ENCODE measurements at places on chromosomes 7 and 10.

- DNase-seq, result no peak
These were observed 1.4 kb downstream of the ZNF438 start for GRCh38 chr10:31030260-31030659.

- DNase-seq, result no peak
These were observed 3.1 kb upstream of the BRI3 start for GRCh38 chr7:98278408-98278807.

DNA sequence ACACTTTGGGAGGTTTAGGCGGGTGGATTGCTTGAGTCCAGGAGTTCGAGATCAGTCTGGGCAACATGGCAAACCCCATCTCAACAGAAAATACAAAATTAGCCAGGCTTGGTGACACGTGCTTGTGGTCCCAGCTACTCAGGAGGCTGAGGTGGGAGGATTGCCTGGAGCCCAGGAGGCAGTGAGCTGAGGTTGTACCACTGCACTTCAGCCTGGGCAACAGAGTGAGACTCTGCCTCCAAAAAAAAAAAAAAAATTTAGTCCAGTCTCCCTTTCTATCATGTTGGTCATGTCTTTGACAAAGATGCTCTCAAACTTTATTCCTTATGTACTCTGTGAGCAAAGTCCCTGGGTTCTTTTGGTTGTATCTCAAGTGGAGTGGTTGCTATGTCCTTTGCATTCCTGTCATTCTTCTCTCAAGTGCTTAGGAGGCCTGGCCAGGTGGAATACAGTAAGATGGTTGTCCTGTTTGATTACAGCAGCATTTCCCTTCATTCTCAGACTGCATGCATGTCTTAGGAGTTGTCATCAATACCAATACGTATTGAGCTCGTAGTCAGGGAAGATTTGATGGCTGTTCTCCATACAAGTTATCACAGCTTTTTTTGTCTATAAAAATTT is 85.7 kb downstream of the MMRN2 start:
- DNase-seq, result no peak

DNA sequence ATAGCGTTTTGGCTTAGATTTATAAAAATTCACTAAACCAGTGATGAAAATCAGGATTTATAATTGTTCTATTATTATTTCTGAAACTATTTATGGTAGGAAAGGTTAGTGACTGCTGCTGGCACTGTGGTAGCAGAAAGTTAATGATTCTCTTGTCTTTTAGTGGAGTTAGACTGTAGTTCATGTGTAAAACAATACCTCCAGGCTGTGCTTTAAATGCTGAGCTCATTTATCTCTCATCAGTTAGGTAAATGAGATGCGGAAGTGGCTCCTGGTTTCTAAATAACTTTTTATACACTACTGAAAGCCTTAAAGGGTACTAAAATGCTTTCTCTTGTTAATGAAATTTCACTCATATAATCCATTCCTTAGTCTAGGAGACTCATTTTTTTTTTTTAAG is 326.8 kb upstream of the POT1 start:
- no peak for DNase-seq

DNA sequence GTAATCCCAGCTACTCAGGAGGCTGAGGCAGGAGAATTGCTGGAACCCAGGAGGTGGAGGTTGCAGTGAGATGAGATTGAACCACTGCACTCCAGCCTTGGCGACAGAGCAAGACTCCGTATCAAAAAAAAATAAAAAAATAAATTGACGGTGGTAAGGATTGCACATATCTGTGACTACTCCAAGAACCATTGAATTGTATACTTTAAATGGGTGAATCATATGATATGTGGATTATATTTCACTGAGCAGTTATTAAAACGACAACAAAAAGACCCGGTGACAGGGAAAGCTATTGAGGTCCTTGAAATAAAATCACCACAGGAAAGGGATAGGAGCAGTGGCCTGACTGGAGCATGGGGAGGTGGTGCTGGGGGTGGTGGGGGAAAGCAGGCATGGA is 31.2 kb upstream of the COMTD1 start:
- no peak for DNase-seq

GRCh38 chr7:32891043-32891799 is at the start of gene KBTBD2:
Gene KBTBD2, minus strand, starts transcription at chr7:32891760. Its CDS starts 12,156 bp downstream, at chr7:32879604.
- peak; percentile 84 for DNase-seq

GRCh38 chr7:18771834-18772566 is 276.5 kb downstream of the HDAC9 start:
- DNase-seq, result no peak

DNA sequence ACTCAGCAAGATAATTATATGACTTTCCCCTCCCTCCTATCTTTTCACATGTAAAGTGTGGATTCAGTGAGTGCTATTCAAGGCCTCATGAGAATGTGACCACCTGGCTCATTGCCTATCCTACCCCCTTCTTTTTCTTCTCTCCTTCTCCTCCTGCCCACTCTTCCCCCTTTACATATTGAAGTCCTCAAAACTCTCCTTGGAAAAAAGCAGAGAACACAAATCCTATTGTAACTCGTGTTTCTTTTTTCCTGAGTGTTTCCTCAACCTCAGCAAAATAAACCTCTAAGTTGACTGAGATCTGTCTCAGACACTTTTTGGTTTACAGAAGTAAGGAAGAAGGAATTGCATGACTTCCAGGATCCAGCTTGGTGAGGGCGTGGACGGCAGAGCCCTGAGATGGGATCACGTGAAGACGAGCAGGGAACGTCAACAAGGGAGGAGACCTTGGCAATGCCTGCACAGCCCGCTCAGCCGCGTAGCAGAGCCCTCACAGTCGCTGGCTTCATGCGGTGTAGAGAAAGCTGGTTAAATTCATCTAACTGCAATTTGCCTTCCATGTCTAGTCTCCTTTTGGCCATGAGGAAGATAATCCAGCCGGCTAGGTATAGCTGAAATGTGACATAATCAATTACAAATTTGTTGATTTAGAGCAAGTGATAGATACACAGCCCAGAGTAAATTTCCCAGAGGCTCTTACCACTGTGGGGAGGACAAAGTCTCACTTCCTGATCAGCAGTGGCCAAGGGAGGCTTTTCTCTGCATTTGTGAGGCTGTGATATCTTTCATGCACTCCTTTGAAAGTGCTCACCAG is 75.7 kb downstream of the LYZL2 start:
- no peak for DNase-seq

GRCh38 chr10:3623746-3624145 is 161.3 kb downstream of the KLF6 start:
- DNase-seq, result no peak

- DNase-seq, result no peak
These were observed 157.2 kb downstream of the WNT2 start for GRCh38 chr7:117165656-117166055.

DNA sequence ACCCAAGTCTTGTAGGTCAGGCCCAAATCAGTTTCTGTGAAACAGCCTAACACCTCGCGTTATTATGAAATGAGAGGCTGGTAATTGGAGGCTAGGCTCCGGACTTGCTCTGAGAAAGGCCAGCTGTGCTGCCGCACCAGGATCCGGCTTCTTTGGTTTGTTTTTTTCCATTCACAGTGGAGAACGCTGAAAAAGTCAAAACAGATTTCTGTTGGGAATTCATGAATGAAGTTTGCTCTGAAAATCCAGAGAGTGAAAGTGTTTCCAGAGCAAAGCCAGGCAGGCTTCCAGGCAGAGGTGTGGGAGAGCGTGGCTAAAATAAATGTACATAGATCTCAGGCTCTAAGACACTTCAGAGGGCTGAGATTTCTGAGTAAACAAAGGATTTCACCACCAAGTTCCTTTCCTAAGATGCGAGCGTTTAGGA is 240.1 kb downstream of the TRIL start:
- DNase-seq, result no peak

DNA sequence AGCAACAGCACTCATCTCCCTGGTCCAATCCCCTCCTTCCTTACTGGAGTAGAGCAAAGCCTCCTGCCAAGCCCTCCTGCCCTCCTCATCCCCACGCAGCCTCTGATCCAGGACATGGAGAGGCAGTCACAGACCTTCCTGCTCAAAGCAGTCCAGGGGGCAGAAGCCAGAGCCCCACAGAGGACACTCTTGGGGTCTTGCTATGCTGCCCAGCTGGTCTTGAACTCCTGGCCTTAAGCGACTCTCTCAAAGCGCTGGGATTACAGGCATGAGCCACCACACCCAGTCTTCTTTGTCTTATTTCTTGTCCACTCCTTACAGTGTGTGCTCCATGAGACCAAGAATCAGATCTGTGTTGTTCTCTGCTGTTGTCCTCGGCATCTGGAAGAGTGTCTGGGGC is 26.6 kb upstream of the MNX1 start:
- DNase-seq, result no peak

DNA sequence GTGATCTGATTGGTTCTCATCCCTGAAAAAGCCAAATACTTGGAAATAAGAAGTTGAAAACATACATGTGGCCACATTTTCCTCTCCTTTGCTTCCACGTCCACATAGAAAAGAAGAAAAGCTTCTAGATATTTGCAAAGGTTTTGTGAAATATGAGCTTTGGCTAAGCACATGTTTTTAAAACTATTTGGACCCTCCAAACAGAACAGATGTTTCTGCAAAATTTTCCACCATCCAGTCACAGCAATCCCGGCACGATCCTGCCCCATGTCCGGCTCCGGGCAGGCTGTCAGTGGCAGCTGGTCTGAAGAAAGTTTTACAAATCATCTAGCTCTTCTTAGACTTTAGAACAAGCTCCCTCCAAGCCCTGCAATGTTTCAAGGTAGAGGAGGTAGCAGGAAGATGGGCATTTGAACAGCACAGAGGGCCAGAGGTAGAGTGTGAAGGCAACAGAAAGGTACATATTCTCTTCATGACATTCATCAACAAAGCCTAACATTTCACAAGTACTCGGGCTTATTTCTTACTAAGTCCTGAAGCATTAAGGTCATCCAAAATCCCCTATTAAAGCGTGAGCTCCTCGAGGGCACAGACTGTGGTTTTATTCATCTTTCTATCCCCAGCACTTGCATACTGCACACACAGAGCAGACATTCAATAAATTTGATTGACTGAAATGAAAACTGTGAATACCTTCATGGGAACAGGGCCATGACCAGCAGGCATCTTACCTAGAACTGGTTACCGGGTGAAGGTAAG is 110.1 kb downstream of the JAZF1 start:
- no peak for DNase-seq

- no peak for DNase-seq
These were observed 52.7 kb upstream of the SLC29A3 start for GRCh38 chr10:71266147-71266917.
